ENCODE measurements at places on chromosomes 5 and 9.

GRCh38 chr5:132221781-132222648 lies 5.6 kb downstream of the P4HA2 start:
- no peak for DNase-seq

- no peak for DNase-seq
These were observed 20.9 kb downstream of the CSF2 start for GRCh38 chr5:132094393-132095076.

DNA sequence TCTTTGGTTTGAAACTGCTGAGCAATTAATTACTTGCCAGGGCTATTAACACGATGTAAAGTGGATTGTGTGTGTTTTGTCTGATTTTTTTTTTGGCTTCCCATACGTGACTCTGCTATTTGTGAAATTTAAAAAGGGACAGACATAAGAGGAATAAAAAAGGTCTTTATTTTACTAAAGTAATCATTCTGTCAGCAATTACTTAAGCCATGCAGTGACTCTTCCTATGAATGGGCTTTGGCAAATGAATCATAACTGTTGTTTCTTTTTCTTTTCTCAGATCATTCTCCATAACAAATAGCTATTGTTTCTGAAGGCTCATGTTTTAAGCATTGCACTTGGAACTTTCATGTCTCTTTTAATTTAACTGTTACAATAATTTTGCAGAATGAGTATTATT lies 461.3 kb upstream of the RORB start:
- no peak for DNase-seq

GRCh38 chr5:109191153-109191558 lies 218.6 kb downstream of the PJA2 start:
- DNase-seq, result no peak

GRCh38 chr5:173712609-173713175 lies 96.2 kb upstream of the BOD1 start:
- no peak for DNase-seq

GRCh38 chr9:87337335-87338087 lies 160.2 kb upstream of the DAPK1 start:
- DNase-seq, result peak; percentile 46

DNA sequence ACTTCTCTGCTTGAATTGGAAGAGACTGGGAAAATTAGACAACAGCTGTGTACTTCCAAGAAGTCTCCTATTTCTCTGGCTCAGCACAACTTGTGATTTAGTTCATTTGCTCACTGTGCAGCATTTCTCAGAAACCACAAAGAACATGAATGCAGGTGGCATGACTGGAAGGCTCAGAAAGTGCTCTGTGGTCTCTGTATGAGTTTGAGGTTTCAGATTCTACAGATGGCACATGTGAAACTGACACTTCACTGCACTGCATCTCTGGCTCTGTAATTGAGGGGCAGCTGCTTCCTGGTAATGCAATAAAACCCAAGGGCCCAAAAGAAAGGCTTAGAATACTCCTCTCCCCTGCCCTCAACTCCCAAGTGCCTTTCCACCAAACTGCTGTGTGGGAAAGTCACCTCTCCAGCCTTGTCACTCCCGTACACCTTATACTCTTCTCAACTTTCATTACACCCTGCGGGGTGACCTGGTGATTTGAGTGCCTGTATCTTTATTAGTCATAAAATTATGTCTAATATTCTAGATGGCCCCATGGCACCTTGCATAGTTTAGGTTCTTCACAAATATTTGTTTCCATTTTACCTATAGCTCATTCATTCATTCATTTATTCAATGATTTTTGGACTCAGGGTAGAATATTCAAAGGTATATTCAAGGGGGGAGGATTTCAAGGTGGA lies 82.5 kb downstream of the ESM1 start:
- no peak for DNase-seq

DNA sequence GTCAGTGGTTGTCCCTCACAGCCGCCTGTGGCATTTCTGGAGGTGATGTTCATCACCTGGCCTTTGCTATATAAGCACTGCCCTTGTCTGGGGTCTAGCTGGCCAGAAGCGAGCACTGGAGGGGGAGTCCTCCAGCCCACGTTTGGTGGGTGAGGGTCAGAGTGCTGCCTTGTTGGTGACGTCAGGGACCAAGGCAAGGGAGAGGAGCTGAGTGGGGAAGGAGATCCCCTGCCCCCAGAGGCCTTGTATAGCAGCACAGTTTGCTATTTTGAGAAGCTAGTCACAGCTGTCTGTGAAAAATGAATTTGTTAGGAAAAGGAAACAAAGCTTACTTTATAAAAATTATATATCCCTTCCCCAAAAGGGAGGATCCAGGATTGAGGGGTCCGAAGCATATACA lies 49.8 kb downstream of the SYK start:
- no peak for DNase-seq

- DNase-seq, result no peak
These were observed 176.0 kb downstream of the PTPRD start for GRCh38 chr9:10436756-10437155.

DNA sequence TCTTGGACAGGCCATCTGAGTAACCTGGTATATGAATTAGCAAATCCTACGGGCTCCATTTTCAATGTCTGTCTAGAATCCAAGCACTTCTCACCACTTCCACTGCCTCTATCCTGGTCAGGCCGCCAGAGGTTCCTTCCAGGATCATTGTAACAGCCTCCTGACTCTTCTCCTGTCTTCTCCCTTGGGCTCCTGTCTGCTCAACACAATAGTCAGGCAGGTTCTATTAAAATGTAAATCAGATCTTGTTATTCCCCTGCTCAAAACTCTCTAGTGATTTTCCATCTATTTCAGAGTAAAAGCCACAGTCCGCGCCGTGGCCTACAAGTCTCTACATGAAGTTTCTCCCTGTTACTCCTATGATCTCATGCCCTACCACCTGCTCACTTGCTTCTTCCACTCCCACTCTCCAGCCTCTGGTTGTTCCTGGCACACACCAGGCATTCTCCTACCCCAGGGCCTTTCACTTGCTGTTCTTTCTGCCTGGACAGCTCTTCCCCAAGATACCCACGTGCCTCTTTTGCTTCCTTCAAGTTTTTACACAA lies 21.7 kb downstream of the ZNF366 start:
- no peak for DNase-seq

- DNase-seq, result no peak
These were observed 39.9 kb downstream of the DOCK8 start for GRCh38 chr9:254516-254915.

GRCh38 chr5:142716963-142717362 lies 31.1 kb upstream of the FGF1 start:
- DNase-seq, result peak; percentile 61

DNA sequence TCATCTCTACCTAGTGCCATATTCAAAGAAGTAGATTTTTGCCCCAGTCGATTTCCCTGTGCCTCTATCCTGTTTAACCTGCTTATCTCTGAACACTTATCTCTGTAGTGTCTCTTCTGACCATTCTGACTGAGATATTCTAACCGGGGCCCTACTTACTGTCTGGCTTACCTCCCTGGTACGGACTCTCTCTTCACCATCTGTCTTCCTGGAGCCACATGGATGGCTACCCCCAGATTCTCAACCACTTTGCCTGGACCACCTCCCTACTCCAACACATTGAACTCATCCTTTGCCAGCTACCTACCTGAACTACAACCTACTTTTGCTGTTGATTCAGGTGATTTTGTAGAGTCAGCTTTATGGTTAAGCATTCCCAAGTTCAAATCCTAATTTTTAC lies 397.4 kb upstream of the SLC24A2 start:
- no peak for DNase-seq

- DNase-seq, result no peak
These were observed 7.5 kb upstream of the POU5F2 start for GRCh38 chr5:93748875-93749397.
